ENCODE measurements at places on chromosomes 11 and 22. TPM values are rescaled to one million over a fixed set of nuclear protein-coding genes. Genes with fewer than 3 reads are reported as not detected.

- DNase-seq: no peak
Observed at GRCh38 chr11:134380785-134381184, 31.3 kb downstream of the B3GAT1 start.

THRSP gene
- total RNA-seq: not detected

- no peak for DNase-seq
Observed at GRCh38 chr11:114344494-114344893, 48.3 kb downstream of the NNMT start.

OR56A1 gene
- not detected for total RNA-seq

DNA sequence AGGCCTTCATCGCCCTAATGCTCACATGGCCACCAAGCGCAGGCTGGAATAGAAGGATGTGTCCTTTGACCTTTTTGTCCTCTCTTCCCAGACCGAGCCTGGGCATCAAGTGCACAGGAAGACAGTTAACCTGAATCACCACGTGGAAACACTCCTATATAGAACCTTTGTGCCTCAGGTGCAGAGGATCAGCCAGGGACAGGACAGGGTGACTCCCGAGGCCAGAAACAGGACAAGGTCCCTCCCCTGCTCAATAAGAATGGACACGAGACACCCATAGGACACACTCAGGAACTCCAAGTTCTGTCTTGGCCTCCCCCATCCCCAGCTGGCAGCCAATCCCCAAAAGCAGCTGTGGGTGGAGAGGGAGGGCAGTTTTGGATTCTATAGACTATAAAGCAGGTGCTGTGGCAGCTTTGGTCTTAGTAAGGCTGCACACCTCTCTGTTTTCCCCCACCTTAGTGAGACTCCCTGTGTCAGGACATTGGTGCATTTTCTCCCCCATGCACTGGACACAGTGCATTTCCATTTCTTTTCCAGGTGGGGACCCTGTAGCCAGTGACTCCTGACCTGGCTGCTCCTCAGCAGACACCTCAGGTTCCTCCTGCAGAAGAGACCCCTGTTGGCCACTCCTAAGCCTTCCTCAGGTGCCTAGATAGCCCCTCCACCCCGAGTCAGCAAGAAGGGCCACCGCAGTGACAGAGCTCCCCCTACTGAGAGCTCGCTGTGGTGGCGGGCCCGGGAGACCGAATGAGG, 43.6 kb upstream of the POU2AF1 start:
- no peak for DNase-seq

GRCh38 chr11:121449123-121449522, 3.0 kb upstream of the SORL1 start:
- no peak for DNase-seq

CABP4 gene
- not detected for total RNA-seq

GRCh38 chr22:37245740-37246139, 1.7 kb upstream of the RAC2 start:
- no peak for DNase-seq

DNA sequence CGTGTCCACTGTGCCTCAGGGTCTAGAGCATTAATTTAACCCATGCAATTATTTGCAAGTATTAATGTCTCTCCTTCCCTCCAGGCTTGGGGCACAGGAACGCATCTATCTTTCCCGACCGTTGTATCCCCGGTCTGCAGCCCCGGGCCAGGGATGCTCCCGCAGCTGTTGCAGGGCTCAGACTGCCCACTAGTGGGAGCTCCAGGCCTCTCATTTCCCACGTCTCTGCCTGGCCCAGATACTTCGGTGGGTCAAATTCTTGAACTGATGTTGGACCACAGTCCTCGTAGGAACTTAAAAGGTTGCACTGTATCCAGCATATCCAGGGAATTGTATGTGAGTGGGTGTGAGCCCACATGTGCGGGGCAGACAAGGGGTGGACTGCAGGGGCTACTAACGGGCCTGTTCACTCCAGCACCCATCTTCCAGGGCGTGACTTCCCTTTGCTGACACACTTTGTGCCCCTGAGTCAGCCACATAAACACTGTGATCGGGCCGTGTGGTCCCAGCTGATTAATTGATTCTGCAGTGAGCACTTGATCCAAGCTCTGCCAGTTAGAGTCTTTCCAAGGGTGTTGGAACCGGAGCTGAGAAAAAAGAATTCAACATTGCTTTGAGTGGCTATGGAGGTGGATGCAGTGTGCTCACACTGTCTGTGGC, 451.3 kb downstream of the TBC1D22A start:
- DNase-seq: no peak

DNA sequence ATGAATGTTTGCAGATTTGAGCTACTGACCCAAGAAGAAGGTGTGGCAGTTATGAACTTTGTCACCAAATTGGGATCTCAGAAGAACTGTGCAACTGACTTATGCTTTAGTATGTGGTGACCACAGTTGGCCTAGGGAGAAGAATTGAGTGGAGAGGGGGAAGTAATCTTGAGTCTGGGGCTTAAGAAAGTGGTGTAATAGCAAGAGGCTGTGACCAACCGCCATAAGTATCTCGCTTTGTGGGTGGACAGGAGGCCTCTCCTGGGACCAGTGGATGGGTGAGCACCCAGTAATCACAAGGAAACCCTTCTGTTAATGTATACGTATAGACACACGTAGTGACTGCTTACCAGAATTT, 12.7 kb upstream of the IL10RA start:
- DNase-seq: peak; percentile 16

GRCh38 chr11:6468712-6469495, 4.8 kb downstream of the TRIM3 start:
- DNase-seq: peak; percentile 91

PRDX5 gene
- total RNA-seq: 401 TPM

- no peak for DNase-seq
Observed at GRCh38 chr11:122150216-122151124, 34.5 kb upstream of the BLID start.

- no peak for DNase-seq
Observed at GRCh38 chr22:24066260-24066659, 55.2 kb downstream of the CABIN1 start.

- DNase-seq: no peak
Observed at GRCh38 chr22:40469181-40469580, 98.8 kb downstream of the SGSM3 start.

RNF121 gene
- 21.6 TPM for total RNA-seq

DDI1 gene
- total RNA-seq: not detected

- DNase-seq: no peak
Observed at GRCh38 chr11:65301491-65302329, 13.0 kb upstream of the CDC42EP2 start.

- no peak for DNase-seq
Observed at GRCh38 chr11:74011360-74012073, 2.6 kb upstream of the UCP3 start.

- no peak for DNase-seq
Observed at GRCh38 chr22:18970948-18971315, 34.8 kb upstream of the PRODH start.

- no peak for DNase-seq
Observed at GRCh38 chr22:36871669-36872081, 10.9 kb downstream of the NCF4 start.

NAT10 gene
- 13.3 TPM for total RNA-seq

DNA sequence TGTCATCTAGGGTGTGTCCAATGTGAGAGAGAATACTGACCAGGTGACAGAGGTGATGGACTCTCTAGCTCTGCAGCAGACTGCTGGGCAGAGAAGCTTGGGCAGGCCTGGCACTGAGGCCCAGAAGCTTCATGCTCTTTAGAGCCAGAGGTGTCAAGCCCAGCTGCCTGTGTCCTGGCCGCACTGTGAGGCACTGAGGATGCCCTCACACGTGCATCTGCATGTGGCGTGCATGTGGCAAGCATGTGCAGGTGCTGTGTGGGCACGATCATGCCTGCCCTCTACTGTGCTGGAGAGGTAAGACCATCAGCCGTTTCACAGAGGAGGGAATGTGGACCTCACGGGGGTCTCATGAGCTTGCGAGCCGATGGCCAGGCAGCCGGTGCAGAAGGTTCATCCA, 15.8 kb upstream of the TXNRD2 start:
- no peak for DNase-seq

DNA sequence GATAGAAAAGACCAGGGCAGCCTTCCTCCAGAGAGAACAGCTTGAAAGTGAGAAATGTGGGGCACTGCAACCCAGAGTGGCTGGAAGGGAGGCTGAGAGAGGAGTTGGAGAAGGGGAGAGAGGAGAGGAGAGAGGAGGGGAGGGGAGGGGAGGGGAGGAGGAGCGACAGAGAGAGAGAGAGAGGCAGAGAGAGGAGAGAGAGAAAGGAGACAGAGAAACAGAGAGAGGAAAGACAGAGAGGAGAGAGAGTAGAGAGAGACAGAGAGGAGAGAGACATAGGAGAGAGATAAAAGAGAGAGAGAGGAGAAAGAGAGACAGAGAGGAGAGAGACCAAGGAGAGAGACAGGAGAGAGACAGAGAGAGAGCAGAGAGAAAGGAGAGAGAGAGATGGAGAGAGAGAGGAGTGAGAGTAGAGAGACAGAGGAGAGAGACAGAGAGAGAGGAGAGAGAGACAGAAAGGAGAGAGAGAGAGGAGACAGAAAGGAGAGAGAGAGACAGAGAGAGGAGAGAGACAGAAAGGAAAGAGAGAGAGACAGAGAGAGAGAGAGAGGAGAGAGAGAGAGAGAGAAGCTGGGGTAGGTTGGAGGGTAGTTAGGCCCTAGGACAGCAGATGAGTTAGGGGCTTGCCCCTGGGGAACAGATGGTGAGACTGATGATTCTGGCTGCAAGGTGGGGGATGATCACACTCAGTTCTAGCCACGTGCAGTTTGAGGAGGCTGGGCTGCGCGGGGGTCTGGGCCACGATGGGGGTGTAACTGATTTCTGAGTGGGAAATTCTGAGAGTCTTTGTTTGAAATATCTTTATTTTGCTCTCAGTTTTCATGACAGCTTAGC, 8.5 kb upstream of the SCYL1 start:
- DNase-seq: no peak

DNA sequence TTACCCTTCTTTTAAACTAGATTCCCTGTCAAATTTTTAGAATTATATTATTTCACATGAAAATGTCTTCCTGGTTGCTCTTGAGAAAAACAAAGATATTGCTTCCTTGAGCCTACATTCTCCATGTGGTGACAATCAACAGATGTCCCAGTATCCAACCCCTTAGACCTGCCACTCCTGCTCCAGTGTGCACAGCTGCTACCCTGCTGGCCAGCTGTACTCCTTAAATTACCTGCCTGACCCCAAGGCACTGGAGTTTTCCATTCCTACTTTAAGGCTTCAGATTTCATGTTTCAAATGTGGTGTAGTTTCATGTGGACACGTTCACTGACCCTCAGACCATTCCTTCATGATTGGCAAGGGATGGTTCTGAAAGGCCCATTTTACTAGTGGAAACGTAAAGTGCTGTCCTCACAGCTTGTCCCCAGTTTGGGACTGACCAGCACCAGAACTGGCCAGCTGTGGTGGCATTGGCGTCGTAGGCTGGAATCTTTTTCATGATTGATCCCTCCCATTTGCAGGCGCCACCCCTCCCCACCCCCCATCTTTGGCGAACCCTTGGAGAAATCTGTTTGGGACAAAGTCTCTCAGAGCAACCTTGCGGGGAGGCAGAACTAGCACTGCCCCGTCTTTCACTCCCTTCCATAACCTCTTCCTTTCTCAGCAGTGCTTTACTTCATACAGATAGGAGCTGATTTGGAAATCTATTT, 123.5 kb downstream of the DBX1 start:
- no peak for DNase-seq

CRYAB gene
- 3,608 TPM for total RNA-seq

DNA sequence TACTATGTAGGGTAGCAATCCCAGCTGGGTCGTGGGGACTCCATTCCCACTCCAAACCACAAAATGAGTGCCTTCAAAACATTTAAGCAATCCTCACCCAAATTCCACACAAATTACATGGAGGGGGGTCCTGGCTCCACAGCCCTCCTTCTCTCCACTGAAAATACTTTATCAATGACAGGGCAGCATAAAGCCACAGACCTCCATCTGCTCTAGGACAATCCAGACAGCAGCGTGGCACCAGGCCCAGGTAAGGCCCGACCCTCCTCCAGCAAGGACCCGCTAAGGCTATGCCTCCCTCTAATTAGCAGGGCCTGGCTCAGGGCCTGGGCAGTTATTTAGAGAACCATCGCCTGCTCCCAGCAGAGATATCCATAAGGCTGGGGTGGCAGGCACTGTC, at the start of gene PANX3:
PANX3 (plus strand) TSS at position 365 of the 400 bp plus-strand sequence. CDS start 129 bp downstream, outside the sequence.
- no peak for DNase-seq

DNA sequence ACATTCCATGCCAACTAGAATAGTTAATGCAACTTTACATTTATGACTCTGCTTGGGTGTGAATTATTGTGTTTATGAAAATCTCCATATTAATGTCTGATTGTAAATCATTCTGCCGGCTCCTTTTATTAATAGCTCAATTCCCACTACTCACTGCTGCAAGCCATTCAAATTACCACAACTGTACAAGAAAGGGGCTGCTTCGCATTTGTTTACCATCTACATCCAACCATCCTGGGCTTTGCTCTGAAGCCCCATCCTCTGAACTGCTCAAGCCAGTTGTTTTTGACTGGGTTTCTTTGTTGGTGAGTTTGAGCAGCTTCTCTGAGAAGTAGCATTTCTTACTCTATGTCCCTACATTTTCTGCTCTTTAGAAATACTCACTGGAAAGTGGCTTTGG, 451.6 kb upstream of the CADM1 start:
- no peak for DNase-seq

DNA sequence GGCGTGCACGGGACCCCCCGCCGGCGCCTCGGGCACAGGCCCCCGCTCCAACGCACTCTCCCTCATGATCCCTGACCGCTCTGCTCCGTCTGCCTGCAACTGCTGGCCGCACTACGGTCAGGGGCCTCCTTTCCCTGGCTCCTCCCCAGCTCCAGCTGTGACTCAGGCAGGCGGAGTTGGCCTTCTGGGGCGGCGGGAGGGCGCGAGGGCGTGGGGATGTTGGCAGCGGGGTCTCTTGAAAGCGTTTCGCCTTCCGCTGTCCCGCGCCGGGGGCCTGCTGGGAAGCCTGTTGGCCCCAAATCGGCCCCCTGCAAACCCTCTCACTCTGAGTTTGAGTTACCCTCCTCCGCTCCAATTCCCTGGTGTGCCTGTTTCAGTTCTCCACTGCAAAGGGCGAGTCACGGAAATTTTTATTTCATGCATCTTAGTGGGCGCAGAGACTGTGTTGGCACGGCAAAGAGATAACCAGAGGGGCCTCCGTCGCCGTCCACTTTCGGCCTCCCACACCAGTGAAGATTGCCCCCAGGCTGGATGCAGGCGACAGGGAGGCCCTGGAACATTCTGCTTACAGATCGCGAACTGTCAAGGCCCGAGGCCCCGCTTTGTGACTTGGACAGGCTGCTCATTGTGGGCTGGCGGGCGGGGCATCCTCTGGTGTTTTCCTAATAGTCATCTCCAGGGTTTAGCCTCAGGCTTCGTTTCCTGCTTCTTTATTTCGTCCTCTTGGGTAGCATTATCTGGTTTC, at the start of gene CAVIN3:
CAVIN3 (minus strand) TSS at position 91 of the 745 bp plus-strand sequence; CDS start at position 66, 25 bp downstream.
- peak; percentile 88 for DNase-seq

All from right atrium auricular region (tissue), 2 donors.